SHP77 (cell line): ENCODE measurements at places on chromosomes 7 and 10.

- no peak for DNase-seq
Measured at GRCh38 chr7:122833888-122834570, 52.2 kb downstream of the CADPS2 start.

GRCh38 chr7:918441-919113 lies 35.9 kb downstream of the ADAP1 start:
- no peak for DNase-seq

- no peak for DNase-seq
Measured at GRCh38 chr10:4250587-4250887, 465.5 kb upstream of the KLF6 start.

DNA sequence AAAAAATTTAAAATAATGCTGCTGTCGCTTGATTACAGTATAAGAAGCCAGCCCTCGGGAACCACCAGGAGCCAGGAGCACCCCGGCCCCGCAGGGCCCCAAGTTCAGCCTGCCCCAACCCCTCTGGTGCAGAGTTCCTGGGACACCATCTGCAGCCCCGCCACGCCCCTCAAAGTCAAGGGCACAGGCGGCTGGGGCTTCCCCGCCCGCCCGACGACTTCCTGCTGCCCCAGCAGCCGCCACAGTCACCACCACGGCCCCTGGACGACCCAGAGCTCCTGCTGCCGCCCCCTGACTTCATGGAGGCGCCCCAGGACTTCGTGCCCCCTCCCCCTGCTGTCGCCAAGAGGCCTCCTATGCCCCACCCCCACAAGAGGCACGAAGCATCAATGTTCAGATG lies 103.6 kb upstream of the PDSS1 start:
- DNase-seq: no peak

DNA sequence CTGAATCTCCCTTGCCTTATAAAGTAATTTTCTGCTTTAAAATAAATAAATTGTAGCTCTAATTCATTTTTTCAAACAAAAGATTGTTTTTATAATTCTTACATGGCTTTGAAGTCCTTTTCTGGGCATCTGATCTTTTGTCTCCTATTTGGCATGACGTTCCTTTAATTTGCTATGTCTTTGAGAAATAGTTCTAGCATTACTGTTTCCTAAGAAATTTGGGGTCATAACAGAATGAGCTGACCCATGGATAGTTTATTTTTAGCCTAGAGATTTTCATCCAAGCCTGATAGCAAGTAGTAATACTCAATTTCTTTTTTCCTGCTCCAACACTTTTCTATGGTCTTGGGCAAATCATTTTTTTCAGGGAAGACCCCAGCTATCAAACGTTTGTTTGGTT lies 31.4 kb downstream of the CCDC71L start:
- no peak for DNase-seq

GRCh38 chr10:124703778-124704427 lies 40.3 kb downstream of the FAM53B start:
- DNase-seq: peak; percentile 48

DNA sequence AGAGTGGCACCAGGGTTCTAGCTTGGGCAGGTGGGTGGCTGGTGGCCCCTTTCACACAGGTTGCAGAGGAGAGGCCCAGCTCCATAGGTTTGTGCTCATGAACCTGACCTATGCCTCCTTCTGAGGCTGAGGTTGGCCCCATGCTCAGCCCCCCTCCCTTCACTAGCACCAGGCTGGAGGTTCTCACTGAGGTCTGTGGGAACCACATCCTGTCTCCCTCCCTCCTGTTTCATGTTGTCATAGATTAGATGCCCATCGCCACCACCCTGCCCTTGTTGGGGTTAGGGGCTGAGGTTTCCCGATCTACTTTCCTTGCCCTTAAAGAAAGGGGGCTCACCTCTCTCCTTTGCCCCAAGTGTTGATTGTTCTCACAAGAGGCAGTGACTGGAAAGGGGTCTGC lies 14.7 kb downstream of the NEUROG3 start:
- no peak for DNase-seq
